ENCODE measurements at places on chromosomes 5 and 9.

DNA sequence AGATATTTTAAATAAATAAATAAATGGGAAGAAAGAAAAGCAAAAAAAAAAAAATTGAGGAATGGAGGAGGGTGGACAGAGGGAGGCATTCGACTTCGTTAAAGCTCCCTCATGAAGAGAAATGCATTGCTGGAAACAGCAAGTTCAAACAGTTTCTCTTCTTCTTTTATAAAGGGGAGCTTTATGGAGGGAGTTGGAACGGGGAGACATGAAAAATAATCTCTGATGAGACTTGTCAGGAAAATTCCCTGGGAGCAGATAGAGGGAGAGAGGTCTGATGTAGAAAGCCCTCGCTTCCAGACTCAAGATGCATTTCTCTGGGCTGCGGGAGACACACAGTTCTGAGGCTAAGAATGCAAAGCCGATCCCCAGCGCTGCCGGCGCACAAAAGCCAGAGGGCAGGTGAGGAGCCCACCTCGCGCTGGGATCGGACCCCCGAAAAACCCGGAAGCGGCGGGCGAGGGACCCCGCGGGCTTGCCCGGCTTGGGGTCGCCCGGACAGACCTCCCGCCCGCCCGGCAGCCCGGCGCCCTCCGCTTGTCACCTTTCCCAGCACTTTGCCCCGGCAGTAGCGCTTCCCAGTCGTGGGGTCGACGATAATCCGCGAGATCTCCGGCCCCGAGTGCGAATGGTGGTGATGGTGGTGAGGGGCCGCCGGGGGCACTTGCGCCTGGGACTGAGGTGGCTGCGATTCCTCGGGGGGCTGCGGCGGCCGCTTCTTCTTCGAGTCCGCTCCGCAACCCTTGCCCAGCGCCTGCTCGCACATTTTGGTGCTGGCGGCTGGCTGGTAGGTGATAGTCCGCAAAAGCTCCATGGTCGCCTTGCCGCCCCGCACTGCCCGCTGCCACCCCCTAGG, 512 bp downstream of the PLK2 start:
- no peak for DNase-seq

DNA sequence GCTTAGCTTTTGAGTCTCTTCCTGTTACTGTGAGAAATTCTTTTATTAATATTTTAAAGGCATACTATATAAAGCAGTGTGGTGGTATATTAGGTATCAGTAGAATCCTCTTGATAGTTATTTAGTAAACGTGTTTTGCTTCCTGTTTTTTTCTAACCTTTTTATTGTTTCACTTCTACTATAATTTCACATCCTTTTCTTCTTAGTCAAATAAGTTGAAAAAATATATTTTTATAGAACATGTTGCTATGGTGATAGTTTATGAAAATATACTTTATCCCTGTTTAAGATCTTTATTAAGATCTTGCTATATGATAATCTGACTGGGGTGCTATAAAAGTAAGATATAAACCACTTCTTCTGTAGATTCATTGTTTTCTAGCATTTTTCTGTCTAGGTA, 2.1 kb downstream of the POLK start:
- DNase-seq, result no peak

DNA sequence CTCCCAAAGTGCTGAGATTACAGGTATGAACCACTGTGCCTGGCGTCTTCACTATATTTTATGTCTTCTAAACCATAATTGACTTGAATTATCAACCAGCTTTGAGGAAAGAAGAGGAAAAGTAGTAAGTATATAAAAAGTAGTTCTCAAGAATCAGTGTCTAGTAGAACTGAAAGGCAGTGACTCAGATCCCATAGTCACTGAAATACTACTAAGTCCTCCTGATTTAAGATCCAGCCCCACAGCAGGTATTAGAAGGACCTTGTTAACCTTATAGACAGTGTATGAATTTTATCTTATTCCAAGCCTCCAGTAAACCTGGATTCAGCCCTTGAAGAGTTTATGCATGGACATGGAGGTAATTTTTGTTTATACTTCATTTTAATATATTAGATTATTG, 31.5 kb downstream of the LNPEP start:
- no peak for DNase-seq

DNA sequence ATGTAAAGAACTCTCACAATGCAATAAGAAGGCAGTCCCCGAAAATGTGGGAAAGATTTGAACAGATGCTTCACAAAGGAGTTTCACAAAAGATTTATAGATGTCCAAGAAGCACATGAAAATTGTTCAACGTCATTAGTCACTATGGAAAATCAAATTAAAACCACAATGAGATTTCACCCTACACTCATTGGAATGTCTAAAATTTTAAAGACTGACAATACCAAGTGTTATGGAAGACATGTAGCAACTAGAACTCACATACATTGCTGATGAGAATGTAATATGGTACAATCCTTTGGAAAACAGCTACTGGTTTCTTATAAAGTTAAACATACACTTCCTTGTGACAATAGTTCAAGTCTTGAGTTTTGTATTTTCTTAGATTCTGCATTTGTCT, 11.0 kb upstream of the RECK start:
- no peak for DNase-seq

DNA sequence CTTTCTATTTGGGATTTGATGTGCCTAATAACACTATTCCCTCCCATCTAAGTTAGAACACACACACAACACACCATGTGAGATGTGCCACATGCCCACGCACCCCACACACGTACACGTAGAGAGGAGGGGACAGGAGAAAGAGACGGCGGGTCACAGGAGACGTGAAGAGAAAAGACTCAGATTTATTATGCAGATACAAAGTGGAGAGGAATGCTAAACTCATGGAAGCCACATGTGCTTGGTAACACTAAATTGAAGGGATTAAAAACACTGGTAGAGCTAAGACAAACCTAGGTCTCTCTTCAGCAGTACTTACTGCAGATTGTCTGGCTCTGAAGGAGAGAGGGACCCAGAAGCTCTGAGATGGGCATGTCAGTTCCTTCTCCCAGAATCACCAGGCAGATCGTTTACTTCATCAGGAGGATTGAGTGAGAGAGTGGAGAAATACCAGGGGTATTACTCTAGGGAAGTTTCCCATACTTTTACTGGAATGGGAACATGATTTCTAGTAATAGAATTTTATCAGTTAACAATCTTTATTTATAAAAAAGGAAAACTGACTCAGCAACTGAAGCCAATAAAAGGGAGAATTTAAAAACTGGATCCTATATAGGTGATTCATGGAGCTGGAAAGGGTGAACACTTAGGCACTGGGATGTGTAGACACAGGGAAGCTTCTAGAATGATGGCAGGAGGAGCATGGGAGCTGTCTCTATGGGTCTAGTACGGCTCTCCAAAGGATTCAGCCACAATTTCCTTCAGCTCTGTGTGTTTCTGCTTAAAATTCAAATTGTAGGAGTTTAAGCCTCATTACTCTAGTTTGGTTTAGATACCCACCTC, 139.4 kb downstream of the MACIR start:
- DNase-seq, result no peak

DNA sequence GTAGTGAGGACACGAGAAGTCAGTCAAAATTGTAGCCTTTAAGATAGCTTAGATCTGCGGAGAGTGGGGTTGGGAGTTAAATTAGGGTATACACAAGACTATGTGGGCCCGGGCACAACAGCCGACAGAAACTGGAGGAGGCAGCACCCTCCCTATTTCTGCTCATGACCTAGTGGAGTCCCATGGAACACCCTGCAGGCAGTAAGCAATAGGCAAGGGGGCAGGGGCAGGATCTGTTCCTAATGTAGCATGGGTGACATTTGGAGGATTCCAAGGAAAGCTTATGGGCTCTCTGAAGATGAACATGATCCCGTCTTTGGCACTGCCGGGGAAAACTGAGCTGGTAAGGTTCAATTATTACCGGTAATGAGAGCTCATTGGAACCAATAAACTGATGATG, 67.0 kb downstream of the FEM1C start:
- DNase-seq, result no peak

GRCh38 chr9:88372103-88372654, 16.1 kb upstream of the SPIN1 start:
- DNase-seq, result no peak

DNA sequence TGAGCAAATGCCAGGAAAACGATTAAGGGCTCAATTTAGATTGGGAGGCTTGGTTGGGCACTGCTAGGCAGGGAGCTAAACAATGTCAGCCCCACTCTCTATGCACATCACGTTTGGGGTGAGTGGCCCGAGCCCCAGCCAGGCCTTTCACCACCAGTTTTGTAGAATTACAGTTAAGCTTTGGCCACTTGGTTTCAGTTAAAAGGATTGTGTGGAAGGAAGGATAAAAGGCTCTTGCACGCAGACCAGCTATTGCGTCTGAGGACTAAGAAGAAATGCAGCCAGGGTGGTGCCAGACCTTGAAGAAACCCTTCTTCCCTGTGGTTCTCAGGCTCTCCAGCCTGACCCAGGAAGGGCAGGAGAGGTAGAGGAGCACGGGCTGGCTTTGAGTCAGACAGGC, 125.3 kb upstream of the SLC44A1 start:
- no peak for DNase-seq

GRCh38 chr5:58940446-58940845, 357.6 kb downstream of the RAB3C start:
- no peak for DNase-seq

DNA sequence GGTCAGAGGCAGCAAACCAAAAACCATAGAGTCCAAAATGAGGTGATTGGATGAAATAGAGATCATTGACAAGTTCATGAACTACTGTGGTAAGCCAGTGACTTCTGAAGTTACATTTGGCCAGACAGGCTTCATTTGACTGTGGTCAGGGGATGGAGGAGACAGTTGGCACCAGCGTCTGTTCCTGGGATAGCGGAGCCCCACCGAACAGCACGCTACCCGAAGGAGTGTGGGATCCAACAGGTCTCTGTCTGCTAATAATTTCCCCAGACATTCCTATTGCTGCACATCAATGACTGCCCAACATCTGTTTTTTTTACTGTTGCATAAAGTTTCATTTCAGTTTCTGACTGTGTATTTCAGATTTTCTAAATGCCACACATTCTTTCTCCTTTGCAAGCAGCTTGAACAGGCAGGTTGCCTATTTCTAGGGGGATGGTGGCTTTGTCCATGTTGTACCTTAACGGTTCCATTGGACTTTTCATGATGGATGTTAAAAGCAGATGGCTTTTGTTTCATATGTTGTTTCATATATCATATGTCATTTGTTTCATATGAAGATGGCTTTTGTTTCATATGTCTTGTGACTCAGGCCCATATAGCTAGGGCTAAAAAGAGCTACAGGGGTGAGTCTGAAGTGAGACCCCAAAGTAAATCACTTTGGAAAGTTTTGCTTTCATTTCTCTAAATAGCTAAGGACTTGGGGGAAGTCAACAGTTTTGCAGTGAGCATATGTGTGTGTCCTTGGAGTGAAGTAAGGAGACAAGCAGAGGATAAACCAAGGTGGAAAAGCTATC, 180.8 kb downstream of the GOLPH3 start:
- DNase-seq, result no peak
